ENCODE measurements at places on chromosomes 12 and 14.

DNA sequence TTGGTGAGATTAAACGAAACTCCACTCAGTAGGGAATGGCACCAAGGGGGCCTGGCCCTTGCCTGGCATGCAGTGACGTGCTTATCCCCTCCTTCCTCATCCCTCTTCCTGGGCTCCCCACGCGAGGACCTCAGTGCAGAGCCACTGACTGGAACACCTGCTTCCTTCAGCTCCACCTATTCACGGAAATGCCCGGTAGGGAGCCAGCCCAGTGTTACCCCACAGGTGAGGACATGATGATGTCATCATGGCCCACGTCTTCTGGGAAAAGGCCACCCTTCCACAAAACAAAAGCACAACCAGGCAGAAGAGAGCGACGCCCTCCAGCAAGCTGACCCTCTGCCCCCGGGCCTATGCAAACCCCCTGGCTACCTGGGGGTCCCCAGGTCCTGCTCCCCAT, 42.1 kb downstream of the CCDC85C start:
- DNase-seq, result no peak

DNA sequence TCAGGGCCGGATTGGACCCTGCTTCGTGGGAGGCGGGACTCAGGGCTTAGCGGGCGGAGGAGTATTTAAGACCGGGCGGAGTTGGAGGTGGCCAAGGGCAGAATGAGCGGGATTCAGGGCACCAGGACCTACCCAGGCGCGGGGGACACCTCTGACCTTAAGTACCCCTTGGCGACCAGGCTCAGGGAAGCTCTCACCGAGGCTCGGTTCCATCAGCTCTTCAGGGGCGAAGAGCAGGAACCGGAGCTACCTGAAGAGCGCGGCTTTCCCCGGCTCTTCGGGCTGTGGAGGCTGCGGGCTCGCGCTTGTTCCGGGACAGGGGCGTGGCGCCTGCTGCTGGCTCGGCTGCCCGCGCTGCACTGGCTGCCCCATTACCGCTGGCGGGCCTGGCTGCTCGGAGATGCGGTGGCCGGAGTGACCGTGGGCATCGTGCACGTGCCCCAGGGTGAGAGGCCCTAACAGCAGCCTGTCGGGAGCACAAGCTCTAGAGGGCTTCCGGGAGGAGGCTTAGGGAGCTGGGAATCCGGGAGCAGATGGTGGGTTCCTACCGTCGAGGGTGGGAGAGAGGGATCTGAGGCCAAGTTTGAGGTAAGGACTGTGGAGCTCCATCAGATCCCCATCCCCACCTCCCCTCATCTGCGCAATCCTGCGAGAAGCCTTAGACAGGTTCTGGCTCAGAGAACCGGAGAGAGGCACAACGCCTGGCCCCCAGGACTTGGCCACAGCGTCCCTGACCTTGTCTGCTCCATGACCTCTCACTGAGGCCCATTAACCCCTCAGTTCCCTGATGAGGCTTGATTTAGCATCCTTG, 8.4 kb downstream of the ARHGEF25 start:
- DNase-seq, result no peak

- no peak for DNase-seq
These were observed 268.1 kb downstream of the CACNA1C start for GRCh38 chr12:2320841-2321240.

DNA sequence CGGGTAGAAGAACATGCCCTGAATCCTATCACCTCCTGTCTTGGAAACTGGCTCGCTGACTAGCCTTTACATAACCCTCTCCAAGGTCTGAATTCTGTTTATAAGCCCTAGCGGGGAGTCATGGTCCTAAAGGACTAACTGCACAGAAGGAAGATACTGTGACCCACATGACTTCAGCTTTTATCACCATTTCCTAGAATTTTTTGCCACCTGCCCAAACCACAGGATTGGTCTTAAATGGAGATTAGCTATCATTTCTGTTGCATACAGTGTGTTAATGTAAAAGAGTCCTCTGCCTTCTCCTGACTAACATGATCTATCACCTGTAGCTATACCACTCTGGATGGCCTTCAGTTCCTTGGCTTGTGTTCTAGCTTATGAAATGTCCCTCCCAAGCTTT, 319.2 kb downstream of the DUSP6 start:
- DNase-seq, result no peak

GRCh38 chr14:98931911-98932310, 340.1 kb downstream of the BCL11B start:
- peak; percentile 83 for DNase-seq

DNA sequence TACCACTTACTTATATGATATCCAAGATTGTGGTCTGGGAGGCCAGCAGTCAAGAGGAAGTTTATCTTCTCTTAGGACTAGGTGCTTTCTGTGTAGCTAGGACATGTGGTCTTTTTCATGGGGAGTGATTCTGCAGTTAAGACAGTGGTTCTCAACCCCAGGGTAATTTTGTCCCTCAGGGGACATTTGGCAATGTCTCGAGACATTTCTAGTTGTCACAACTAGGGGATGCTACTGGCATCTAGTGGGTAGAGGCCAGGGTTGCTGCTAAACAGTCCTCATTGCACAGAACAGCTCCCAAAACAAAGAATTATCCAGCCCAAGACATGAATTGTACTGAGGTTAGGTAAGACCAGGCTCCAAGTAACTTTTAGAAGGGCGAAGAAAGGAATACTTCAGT, 20.0 kb downstream of the AMDHD1 start:
- DNase-seq, result no peak

DNA sequence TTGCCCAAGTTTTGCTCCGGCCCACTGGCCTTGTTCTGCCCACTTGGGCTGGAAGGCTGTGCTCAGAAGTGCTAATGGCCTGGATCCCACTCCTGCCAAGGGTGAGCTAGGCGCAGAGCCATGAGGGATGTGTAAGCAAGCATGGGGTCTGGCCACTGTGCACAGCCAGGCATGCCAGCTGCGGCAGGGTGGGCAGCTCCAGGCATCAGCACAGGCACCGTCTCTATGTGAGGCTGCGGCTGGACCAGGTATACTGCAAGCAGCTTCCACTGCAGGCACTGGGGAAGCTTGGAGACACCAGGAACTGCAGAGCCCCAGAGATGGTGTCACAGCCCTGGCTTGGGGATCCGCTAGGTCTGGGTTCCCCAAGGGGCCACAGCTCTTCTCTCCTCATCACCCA, 264.9 kb downstream of the LRIG3 start:
- no peak for DNase-seq

DNA sequence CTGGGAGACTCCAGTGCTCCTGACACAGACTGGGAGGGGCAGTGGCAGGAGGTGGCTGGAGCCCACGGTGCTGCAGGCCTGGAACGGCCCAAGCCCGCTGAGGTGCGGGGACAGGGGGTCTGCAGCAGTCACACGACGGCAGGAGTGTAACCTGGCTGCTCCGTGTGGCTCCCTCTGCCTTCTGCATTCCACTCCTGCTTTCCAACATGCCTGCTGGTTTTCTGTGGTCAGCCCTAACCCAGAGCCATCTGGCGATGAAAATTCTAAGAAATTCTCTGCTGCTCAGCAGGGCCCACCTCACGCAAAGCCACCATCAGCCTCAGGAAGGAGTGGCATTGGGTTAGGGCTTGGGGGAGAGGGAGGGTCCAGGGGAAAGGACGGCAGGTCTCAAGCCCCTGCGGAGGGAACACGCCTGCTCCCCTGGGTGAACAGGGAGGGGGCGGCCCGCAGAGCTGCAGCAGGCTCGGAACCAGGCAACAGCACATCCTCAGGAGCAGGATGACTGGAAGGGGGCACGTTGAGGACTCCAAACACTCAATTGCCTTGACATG, 5.0 kb upstream of the FBRSL1 start:
- no peak for DNase-seq

DNA sequence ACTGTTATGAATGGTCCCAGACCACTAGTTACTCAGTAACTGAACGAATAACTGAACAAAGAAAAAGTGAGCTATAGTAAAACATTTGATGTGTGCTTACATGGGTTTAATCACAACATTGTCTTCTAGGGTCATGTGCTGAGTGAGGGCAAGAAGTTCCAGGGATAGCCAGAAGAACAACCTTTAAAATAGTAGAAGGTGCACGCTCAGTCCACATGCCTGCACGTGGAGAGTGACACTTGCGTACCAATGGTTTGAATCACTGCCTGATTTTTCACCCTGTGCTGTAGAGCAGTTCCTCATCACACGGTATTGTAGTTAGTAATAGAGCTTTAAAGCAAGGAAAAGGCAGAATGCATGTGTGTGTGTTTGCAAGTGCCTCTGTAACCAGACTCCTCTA, 224.2 kb downstream of the EGLN3 start:
- no peak for DNase-seq

DNA sequence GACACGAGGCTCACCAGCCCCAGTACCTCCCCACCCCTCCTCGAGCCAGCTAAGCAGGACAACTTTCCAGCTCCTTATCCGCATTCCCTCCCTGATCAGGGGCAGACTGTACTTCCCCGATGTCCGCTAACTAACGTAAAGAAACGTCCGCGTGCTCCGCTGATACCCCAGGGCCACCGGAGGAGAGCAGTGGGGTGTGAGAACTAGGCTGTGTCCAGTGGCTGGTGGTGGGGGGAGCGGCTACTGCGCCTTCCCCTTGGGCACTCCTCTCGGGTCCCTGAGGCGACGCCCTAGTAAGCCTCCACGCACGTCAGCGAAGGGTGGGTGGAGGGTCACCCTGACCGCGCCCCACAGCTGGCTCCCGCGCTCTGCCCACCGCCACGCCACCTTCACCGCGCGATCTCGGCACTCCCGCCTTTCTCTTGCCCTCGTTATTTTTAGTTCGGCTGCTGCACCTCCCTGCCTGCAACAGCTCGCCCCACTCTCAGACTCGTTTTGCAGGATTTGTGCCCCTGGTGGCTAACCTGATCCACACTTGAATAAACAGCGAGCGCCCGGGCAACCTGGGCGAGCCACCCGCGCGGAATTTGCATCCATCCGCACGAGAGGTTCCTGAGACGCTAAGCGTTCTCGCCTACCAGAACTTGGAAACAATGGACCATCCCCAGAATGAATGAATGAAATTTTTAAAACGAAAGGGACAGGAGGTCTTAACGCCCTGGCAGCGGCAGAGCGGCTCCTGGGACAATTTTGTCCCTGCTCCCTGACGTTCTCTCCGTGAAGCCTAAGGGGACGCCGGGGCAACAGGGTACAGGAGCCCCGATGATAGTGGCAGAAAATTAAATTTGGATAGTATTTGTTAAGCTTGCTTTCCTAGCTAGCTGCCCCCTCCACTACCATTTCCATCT, 6.9 kb upstream of the BMP4 start:
- DNase-seq, result no peak

DNA sequence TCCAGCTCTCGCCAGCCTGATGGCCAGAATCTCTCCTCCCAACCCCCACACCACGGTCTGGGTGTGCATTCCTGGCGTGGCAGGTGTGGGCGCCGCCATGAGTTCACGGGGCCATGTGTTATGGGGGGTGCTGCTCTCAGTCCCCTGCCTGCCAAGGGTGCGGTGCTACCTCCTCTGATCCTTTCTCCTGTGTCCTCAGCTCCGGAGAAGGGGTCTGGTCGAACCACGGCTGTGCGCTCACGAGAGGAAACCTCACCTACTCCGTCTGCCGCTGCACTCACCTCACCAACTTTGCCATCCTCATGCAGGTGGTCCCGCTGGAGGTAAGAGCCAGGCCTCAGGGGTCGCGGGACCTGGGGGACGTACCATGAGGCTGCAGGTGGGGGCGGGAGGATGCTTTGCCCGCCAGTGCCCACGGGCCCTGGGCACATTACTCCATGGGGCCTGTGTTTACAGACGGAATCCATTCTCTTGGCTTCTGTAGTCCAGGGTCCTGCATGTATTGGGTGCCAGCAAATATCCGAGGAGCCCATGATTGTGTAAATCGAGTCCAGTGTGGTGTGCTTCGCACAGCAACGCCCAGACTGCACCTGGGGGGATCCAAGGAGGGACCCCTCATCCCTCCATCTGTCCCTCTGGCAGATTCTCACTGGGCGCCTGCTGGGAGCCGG, 130.8 kb downstream of the ADGRD1 start:
- peak; percentile 41 for DNase-seq

GRCh38 chr14:54651649-54652048, 84.7 kb downstream of the SAMD4A start:
- no peak for DNase-seq

DNA sequence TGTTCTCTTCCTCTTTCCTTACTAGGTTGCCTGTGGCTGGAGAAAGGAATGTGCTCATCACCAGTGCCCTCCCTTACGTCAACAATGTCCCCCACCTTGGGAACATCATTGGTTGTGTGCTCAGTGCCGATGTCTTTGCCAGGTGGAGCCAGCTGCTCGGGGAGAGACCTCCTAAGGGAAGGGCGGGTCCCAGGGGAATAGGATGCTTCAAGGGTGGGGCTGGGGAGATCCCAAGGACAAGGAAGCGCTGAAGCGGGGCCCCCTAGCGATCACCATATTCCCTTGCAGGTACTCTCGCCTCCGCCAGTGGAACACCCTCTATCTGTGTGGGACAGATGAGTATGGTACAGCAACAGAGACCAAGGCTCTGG, 10.2 kb downstream of the MARS1 start:
- no peak for DNase-seq

DNA sequence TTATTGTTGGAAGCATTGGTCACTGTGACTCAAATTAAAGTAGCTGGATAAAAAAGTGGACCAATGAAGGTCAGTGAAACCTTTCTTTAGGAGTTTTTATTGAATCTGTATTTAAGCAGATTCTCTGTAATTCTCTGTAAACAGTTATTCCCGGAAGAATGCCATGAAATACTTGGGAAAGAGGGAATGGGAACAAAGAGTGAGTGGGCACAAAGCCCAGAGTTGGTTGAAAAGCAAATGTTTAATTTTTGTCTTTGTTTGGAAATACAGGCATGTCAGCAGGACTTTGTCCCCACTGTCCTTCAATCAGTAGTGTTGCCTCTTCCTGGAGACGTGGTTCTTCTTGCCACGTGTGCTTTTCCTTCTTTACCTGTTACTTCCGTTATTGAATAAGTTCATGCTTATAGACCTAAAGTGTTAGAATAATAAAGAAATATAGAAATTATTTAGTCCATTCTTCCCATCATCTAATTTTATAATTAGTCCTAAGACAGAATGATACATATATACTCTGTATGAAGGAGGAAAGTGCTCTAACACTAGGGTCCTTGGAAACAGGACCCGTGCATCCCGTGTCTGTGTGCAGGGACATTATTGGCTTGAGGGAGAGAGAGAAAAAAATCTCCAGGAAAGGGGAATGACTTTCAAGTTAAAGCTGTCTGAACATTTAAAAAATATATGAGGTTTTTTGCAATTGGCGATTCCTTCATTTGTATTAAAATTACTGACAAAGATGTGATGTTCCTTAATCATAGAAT, 2.0 kb upstream of the ANG start:
- no peak for DNase-seq

GRCh38 chr14:22594156-22594716, 3.9 kb upstream of the ABHD4 start:
- no peak for DNase-seq

Data from activated CD8-positive, alpha-beta memory T cell treated with anti-CD3 and anti-CD28 coated beads for 24 hours (primary cell).